Gastrocnemius medialis (tissue), 4 donors: ENCODE measurements at places on chromosomes 3 and 15.
A peak's percentile ranks its signal among the peaks of the same experiment; 100 is the strongest.

DNA sequence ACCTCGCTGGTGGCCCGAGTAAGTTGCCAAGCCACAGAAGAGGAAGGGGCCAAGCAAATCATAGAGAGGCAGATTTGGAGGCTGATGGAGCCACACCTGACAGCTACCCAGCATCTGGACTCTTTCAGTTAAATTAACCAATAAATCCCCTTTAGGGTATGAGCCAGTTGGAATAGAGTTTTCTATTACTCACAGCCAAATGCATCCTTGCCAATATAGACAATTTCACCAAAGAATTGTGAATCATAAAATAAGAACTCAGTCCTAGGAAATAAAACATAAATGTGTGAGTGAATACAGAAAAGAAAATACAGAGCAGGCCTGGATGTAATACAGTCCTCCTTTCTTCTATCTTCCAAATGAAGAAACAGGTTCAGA is 161.6 kb upstream of the ANKRD28 start:
- no peak for DNase-seq

- no peak for DNase-seq
Measured at GRCh38 chr3:72722930-72723726, 125.1 kb downstream of the SHQ1 start.

DNA sequence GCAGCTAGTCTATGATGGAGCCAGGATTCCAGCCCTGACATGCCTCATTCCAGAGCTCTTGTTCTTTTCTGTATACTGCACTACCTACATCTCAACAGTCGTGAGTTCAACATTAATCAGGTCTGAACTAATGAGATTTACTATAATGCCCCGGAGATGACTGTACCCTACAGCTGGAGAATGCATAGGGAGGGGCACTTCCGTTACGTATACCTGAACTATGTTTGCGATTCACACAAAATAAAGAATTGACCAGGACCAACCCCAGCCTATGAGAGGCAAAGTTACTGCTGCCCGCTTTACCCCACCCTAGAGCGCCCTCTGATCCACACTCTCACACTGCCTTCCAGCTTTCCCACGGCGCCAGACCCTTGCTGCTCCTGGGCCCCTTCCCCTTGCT is 97.0 kb downstream of the IGF2BP2 start:
- no peak for DNase-seq

GRCh38 chr3:13073326-13074005 is at the start of gene IQSEC1:
TSS of gene IQSEC1 (minus strand) at chr3:13073429. CDS start at chr3:13073014, 415 bp downstream.
- DNase-seq: no peak

DNA sequence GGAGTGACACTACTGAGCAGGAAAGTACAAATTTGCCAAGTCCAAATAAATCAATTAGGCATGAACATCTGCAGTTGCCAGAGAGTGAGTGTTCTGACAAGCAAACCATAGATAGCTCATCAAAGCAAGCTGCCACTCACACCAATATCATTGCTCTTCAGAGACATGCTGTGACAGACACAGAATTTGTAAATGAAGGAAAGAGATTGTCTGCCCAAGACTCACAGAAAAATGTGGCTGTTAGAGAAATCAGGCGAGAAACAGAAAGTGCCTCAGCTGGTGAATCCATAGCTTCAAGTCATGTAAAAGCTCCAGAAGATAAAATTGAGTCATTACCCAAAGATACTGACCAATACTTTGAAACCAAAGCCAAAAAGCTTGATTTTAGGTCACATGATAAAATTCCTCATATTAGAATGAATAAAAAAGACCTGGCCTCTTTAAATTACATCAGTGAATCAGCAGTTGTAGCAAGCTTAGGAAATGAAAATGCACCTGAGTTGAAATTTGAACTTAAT is 50.8 kb downstream of the CRYBG3 start:
- no peak for DNase-seq

DNA sequence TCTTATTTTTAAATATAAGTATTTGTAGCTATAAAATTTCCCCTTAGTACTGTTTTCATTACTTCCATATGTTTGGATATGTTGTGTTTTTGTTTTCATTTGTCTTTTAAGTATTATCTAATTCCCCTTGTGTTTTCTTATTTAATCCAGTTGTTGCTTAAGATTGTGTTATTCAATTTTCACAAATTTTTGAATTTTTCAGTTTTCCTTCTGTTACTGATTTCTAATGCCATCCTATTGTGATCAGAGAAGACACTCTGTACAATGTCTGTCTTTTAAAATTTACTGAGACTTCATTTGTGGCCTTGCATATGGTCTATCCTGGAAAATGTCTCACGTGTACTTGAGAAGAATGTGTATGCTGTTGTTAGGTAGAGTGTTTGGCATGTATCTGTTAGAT is 795.6 kb upstream of the CFAP20DC start:
- no peak for DNase-seq

DNA sequence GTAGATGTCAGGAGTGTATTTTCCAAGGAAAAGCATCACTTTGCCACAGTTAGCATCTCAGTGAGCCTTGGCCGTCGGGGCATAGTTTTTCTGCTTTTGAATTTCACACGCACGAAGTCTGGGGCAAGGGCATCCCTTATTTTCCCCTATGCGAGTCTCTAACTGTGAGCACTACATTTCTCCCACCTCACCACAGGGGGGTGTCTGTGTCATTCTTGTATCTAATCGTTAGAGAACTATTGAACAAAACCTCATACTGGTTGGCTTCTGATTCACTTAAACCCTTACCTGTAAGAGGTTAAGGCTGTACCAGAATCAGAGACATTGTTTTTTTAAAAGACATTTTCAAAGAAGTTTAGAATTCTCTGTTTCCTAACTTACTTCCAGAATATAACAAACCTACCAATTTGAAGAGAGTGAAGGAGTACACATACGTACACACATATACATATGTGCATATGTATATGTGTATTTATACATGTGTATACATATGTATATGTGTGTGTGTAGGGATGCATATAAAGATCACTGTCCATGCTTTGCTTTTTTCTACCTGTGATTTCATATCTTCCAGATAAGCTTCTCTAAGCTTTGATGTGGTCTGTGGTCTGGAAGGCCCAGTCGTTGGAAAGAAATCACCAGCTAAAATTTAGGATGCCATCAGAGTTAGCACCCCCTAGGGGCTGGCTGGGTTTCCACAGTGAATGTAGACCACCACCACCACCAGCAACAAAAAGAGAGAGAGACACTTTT is 49.4 kb downstream of the MYZAP start:
- no peak for DNase-seq

- DNase-seq: peak; percentile 93
Measured at GRCh38 chr15:86162172-86162591, 82.5 kb downstream of the AGBL1 start.

- DNase-seq: no peak
Measured at GRCh38 chr3:126711121-126711760, 7.2 kb downstream of the CHCHD6 start.

DNA sequence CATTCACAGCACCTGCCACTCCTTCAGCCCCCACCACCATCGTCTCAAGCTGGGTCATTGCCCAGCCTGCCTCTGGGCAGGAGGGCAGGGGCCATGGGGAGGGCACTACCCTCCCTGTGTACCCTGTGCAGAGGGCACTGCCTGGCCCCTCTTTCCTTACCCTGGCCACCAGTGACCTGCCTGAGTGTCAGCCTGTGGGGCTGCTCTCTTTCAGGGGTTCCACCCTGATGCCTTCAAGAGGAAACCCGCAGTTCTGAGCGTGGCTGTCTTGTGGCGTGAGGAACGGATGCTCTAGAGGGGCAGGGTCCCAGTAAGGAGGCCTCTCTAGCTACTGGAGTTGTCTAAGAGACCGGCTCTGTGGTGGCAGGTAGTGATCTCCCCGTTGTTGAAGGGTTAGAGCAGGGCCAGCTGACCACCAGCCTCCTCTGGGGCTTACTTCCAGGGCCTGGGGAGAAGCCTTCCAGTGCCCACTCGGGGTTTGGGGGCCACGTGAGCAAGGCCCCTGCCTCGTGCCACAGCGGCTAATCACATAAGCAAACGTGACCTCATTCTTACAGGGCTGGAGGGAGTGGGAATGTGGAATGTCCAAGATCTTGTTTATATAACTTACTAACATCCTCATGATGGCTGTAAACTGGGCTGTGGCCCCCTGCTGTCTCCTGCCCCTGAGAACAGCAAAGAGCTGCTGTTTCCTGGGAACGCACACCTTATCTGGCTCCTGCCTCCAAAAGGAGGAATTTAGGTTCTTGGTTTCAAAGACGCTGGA is 31.4 kb upstream of the SEC13 start:
- DNase-seq: no peak

DNA sequence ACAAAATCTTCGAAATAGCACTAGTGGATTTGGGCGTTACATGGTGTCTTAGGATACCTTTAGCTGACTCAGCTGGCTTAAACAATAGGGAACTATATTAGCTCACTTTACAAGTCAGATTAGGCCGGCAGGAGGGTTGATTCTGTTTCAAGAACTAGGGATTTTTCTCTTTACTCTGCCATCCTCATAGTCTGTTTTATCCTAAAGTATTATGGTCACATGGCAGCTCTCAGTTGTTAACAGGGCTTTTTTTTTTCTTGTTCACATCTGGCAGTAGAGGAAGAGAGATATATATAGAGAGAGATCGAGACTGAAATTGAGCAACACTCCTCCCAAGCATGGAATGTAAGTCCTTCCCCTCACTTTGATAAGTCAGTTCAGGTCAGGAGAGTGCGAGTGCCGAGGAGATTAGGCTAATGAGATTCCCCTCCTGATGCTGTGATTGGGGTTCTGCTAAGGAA is 32.9 kb downstream of the CHP1 start:
- DNase-seq: peak; percentile 22

DNA sequence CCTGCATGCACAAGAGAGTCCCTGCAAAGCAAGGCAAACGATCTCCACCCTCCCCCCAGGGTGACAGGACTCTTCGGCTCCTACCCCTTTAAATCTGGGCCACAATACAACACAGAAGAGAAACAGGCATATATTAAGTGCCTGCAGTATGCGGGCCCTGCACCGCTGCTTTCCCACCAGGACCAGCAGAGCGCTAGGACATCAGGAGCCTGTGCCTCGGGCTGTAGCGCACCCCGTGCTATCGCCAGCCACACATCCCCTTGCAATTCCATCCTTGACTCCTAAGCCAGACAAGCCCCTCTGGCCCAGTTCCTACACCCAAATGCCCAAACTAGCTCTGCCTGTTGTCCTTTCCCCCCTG is 4.1 kb downstream of the GALNT15 start:
- no peak for DNase-seq

GRCh38 chr3:8836096-8836495 is 66.7 kb upstream of the OXTR start:
- DNase-seq: no peak

- DNase-seq: no peak
Measured at GRCh38 chr15:101618851-101619614, 33.1 kb downstream of the TM2D3 start.

- no peak for DNase-seq
Measured at GRCh38 chr15:26722621-26723160, 50.2 kb downstream of the GABRB3 start.

DNA sequence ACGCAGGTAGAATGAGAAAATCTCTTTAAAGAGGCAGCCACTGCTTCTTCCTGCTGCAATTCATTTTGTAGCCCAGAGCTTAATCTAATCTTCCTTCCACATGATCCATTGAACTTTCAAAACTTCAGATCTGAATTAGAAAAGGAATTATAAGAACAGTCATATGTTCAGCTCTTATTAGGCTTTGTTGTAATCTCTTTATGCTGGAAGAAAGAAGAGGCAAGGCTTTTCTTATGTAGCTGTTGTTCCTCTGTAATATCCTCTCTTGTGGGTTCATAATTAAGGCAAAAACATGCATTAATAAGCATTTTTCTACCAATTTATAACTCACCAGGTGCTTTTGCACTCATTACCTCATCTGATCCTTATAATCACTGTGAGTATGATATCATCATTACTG is 634.9 kb upstream of the CFAP20DC start:
- DNase-seq: no peak

DNA sequence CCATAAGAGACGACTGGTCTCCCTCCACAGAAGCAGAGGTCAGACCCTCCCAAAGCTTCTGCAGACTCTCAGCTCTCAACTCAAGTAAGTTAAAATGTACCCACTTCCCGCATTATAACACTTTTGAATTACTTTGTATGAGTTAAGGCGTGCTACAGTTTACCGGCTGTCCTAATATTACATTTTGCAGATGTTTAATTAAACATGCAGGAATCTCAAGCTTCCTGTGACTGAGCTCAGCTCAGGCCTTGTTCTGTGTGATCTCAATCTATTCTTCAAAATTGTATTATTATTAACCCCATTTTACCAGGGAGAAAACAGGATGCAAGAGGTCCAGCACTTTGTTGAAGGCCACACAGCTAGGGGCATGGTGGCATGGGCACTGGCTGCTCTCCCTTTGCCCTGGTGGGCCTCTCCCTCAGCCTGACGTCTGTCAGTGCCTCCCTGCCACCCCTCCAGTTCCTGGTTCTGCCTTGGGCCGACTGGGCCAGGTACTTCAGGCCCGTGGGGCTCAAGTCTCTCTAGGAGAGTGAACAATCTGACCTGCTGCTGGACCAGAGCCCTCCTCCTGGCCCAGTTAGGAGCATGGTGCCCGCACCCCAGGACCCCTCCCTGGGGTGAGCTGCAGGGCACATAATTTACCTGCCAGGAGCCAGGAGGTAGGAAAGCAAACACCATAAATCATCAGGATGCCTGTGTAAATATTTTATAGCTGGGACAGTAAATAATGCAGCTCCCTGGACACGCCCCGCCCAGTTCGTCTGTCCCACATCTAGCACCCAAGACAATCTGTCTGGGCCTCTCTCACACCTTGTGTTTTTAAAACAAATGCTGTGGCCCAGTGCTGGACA is 14.9 kb upstream of the RFT1 start:
- DNase-seq: no peak
